ENCODE measurements at places on chromosomes 5 and 9.
A peak's percentile ranks its signal among the peaks of the same experiment; 100 is the strongest.

GRCh38 chr5:180602481-180603075 lies 11.3 kb upstream of the SCGB3A1 start:
- no peak for DNase-seq

- no peak for DNase-seq
These were observed 2.3 kb upstream of the OLFM1 start for GRCh38 chr9:135084881-135085760.

- DNase-seq, result no peak
These were observed 249.3 kb downstream of the ICE1 start for GRCh38 chr5:5671823-5672222.

DNA sequence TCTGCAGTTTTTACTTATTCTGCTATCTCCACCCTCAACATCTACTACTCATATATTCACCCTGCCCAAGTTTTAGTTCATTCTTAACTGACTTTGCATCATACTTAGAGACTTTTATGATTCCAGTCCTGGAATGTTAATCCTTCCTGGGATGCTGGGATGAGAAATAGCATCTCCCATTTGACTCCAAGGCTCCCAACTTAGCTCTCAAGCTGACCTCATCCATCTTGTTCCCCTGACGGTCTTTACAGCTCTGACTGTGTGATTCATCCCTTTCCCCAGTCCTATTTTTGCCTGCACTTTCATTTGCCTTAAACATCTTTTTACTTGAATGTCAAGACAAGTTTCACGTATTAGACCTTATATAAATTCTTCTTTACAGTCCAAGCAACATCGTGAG lies 297.8 kb downstream of the EPB41L4A start:
- no peak for DNase-seq

- no peak for DNase-seq
These were observed 62.5 kb upstream of the PSD2 start for GRCh38 chr5:139733010-139733688.

DNA sequence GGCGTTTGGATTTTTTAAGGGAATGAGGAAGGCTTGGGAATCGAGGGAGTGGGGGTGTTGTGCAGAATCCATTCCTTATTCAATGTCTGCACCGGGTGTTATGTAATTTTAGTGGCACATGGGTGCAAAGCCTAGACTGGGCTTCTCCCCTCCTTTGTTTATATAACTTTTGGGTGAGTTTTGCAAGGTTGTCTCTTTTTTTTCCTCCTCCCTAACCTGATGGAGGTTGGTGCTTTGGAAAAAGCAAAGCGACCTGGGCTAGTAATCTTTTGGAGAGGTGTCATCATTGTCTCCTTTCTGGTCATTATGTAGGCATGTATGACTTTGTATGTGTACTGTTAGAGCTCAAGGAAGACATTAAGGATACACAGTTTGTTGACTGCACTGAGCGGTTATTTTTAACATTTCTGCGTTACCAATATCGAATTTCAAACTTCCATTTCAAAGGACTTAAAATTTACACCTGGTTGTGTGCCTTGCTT lies 3.1 kb downstream of the SMARCA2 start:
- peak; percentile 29 for DNase-seq

- DNase-seq, result no peak
These were observed 253.0 kb upstream of the ARRDC3 start for GRCh38 chr5:91635950-91636734.

GRCh38 chr9:10961883-10962282 lies 349.1 kb upstream of the PTPRD start:
- DNase-seq, result no peak

GRCh38 chr5:159837860-159838259 lies 78.4 kb upstream of the ADRA1B start:
- no peak for DNase-seq

DNA sequence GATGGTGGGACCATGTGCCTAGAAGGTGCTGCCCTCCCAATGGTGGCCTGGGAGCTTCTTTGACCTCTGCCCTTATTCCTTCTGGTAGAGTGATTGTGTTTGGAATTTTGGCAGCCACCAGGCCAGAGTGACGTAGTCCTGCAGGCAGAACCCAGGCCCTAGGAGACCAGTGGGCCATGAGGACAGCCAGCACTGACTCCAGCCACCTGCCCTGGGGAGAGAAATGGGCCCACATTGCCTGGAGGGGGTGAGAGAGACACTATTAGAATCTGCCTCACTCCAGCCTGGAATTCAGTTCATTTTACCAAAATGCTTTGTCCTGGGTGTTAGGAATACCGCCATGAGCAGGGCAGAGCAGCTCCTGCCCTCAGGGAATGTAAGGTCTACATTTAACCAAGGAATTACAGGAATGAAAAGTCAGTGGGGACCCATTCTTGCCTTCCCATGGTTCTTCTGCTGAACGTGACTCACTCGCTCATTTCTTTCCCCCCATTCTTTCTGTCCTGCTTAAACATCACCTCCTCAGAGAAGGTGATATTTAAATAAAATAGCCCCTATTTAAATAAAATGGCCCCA lies 5.5 kb upstream of the COL27A1 start:
- DNase-seq, result no peak

DNA sequence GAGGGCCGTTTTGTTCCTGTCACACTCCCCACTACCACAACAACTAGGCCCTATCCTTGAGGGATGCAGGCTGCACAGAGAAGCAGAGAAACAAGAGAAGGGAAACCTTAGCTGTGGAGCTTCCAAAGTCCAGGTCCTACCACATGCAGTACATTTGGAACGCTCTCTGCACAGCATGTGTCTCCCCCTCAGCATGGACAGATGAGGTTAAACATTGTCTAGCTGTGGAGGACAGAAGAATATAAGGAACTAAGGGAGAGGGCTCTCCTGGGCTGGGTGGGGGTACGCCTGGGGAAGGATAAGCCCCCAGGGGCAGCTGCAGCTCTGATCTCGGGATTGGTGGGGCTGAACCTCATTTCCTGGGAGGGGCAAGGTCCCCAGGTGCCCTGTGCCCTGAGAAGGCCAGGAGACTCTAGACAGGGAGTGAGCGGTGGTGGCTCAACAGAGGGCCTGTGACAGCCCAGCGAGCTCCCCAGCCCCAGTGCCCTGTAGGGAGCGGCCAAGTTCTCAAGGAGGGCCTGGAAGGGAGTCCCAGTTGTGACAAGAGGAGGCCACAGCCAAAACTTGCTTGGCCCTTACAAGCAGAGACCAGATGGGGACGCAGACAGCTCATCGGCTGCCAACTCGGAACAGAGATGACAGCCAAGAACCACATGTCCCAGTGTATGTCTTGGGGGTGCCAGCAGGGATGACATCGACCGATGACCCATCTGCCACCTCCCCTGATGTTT lies 30.1 kb downstream of the TSPAN17 start:
- DNase-seq, result no peak

GRCh38 chr5:74935752-74936091 lies 69.5 kb upstream of the FAM169A start:
- no peak for DNase-seq

DNA sequence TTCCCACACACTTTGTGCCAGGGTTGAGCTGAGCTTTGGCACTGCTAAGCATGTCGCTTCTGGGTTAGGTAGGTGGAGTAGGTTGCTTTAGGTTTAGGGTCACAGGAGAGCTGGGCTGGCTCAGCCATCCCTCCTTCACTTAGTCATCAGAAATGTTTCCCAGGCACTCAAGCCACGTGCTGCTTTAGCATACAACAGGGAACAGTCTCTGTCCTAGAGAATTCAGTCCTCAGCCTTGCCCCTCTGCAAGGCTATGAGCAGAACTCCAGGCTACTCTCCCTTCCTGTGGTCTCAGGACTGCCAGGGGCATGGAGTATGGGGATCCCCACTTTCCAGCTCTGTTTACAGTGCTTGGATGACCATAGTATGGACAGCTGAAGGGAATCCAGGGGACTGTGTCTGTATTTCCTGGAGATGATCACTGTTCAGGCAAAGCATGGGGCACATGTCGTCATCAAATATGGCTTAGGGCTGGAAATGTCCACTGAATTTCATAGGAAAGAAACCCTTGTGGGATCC lies 7.5 kb upstream of the ANKRD33B start:
- DNase-seq, result no peak

DNA sequence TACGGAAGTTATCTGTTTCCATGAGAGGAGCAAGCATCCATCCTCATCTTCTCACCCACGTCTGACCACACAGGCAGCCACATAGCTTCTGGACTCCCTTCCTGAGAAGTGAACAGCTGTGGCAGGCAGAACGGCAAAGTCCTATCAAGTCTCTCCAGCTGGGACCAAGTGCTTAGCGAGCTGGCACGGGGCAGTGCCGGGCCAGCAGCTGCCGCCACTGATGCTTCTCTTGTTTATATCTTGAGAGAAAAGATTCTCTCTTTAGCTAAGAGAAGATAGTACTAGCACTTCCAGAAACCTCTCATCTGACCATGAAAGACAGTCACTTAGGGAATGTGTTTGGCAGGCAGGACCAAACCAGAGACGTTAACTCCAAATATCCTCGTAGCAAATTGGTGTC lies 37.2 kb downstream of the PLAC8L1 start:
- DNase-seq, result no peak

GRCh38 chr9:93319992-93320500 lies 131.4 kb upstream of the FAM120A start:
- DNase-seq, result no peak

- DNase-seq, result no peak
These were observed 66.5 kb downstream of the EPB41L4B start for GRCh38 chr9:109254317-109254716.

GRCh38 chr5:91443761-91444467 lies 60.8 kb upstream of the ARRDC3 start:
- DNase-seq, result no peak

- DNase-seq, result no peak
These were observed 205.3 kb downstream of the DEPDC1B start for GRCh38 chr5:60494635-60495034.

DNA sequence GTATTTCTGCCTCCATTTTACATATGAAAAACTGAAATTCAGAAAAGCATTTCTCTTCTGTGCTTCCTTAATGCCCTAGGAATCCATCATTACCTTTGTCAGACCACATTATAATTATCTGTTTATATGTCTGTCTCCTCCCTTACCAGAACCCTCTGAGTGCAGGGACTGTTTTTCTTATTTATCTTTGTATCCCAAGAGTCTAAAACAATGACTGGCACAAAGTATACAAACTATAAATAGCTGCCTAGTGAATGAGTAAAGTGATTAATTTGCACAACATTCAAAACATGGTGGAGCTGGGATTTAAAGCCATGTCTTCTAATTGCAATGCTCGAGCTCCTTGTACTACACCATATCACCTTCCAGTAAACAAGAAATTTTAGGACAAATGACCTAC lies 49.3 kb upstream of the HK3 start:
- DNase-seq, result no peak

- DNase-seq, result peak; percentile 72
These were observed 65.1 kb upstream of the IQGAP2 start for GRCh38 chr5:76337953-76338451.

GRCh38 chr5:98787131-98787719 lies 13.8 kb downstream of the RGMB start:
- no peak for DNase-seq

DNA sequence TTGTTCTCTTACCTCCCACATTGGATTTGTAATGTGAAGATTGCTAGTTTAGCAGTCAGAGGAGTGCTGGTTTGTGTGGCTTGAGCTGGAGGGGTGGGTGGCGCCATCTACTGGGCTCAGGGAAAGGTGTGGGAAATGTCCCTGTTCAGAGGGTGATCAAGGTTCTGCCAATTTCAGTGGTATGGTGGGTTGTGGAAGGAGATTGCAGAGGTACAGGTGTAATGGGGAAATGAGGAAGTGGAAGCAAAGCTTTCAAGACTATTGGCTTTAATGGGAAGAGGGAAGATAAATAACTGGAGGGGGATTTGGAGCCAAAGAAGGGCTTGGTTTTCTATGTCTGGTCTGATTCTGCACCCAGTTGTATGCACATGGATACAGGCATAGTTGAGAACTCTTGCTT lies 76.4 kb downstream of the OSMR start:
- DNase-seq, result peak; percentile 43

DNA sequence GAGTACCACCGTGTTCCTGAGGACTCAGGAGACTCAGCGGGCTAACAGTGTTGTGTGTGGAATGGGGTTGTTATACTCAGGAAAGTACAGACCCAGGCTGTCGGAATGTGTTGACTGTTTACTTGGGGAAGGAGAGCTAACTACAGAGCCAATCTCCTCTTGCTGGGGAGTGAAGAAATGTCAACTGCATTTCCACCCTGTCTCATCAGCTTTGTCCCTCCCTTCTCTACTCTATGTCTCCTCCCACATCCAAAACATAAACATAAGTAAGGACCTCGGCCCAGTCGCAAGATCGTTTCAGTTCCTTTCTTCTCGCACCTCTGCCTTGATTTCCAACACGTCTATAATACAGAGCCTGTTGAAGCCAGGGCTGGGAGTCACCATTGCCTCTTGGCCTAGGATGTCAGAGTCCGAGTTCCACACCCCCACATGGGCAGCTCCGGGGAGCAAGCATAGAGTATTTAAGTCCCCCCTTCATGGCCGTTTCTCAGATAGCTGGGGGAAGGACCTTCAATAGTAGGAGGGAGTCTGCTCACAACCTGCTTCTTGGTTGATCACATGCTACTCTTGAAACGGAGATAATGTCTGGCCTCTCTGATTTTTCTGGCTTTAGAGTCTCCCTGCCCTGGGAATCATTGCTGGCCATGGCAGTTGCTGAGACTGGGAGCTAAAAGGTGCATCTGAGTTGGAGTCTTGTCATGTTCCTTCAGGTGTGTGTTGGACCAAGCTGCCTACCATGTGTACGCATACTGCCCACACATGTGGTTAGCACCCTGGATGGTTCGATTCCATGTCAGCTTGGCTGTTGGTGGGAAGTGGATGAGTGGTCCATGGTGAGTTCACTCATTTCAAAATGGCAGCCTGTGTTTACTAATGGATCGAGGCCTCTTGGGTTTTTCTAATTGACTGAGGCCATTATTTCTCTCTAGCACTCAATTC lies 147.3 kb downstream of the MTX3 start:
- DNase-seq, result no peak

DNA sequence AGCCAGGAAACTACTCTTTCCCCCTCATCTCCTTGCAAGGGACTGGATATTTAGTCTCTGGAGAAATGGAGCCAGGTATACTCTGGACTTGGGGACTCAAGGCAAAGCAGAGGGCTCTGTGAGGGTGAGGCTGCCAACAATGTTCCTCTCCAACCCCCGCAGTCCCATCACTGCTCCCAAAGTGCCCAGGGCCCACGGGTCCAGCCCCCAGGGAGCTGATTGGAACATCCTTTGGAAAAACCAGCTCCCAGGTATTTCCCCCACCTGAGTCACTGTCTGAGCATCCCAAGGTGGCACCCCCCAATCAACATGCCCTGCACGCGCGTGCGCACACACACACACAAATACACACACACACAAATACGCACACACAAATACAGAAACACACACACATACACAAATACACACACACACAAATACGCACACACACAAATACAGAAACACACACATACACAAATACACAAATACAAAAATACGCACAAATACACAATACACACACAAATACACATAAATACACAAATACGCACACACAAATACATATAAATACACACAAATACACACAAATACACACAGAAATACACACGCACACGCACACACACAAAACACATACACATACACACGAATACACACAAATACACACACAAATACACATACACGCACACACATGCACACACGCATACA lies 137.4 kb downstream of the DAB2IP start:
- DNase-seq, result no peak
